ENCODE measurements at places on chromosomes 16 and 17.

GRCh38 chr16:15404792-15405191 lies 9.2 kb downstream of the MPV17L start:
- DNase-seq, result no peak

GRCh38 chr16:85926370-85926769 lies 27.4 kb downstream of the IRF8 start:
- DNase-seq, result no peak

GRCh38 chr17:77526728-77527350 lies 386.1 kb downstream of the SEC14L1 start:
- no peak for DNase-seq

DNA sequence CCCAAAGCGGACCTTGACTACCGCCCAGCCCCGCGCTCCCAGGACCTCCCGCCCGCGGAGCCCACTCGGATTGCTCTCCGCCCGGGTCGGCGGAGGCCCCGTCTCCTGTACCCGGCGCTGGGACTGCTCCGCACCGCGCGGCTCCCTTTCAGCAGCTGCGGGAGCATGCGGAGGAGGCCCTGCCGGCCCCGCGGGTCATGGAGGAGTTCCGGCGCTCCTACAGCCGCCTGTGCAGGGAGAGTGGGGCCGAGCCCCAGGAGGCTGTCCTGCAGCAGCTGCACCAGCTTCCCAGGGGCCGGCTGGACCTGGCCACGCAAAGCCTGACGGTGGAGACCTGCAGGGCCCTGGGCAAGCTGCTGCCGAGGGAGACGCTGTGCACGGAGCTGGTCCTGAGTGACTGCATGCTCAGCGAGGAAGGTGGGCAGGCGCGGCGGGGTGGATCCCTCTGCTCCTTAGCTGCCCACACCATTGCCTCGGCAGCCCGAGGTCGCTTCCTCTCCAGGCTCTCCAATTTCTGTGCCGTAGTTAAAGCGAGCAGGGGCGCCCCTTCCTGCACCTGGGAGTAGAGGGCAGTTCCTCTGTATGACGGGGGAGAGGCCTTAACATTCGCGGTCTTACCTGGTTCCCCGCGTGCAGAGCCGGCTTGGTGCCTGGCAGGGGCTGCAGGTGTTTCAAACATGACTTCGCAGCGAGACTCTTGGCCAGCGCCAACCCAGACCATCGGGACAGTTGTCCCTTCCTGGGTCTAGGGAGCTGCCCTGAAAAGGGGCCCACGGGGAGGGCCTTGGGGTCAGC lies 539 bp downstream of the LRRC45 start:
- DNase-seq, result no peak

Measured in stimulated activated CD8-positive, alpha-beta memory T cell treated with anti-CD3 and anti-CD28 coated beads, Interleukin-2, amount 100 ng/mL, for 1 hour (primary cell).